ENCODE measurements at places on chromosomes 16 and 17.

- peak; percentile 75 for DNase-seq
Measured at GRCh38 chr17:40317345-40317873, 8.4 kb downstream of the RARA start.

DNA sequence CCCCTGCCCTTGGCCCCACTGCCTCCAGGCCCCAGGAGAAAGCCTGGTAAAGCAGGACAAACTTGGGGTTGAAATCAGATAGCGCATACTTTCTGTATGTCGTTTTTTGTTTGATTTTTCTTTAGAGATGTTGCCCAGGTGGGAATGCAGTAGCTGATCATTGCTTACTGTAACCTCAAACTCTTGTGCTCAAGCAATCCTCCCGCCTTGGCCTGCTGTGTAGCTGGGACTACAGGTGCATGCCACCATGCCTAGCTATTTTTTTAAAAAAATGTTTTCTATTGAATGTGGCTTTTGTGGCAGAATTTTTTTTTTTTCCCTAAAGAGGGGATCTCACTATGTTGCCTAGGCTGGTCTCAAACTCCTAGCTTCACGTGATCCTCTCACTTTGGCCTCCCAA is 11.1 kb upstream of the CCL5 start:
- no peak for DNase-seq

- DNase-seq, result no peak
Measured at GRCh38 chr17:40633871-40634270, 13.7 kb downstream of the SMARCE1 start.

- no peak for DNase-seq
Measured at GRCh38 chr17:53912117-53912516, 89.4 kb downstream of the KIF2B start.

- DNase-seq, result no peak
Measured at GRCh38 chr16:24815021-24815420, 30.7 kb upstream of the SLC5A11 start.

DNA sequence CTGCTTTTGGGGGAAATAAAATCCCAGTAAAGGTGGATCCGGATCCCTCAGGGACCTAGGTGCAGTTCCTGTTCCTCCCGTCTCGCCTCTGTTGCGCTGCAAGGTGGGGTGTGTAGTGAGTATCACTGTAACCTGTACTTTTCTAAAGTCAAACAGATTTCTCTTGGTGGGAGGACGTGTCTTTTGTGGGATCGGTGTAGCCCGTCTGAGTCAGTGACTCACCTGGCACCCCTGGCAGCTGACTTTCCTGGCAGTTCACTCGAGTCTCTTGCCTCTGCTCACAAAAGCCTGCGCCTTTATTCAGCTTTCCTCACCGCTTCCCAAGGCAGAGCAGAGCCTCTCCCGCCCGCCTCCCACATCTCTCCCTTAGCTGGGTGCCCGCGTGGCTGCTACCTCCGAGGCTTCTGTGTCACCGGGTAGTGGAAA is 85.7 kb downstream of the CMIP start:
- DNase-seq, result peak; percentile 45

DNA sequence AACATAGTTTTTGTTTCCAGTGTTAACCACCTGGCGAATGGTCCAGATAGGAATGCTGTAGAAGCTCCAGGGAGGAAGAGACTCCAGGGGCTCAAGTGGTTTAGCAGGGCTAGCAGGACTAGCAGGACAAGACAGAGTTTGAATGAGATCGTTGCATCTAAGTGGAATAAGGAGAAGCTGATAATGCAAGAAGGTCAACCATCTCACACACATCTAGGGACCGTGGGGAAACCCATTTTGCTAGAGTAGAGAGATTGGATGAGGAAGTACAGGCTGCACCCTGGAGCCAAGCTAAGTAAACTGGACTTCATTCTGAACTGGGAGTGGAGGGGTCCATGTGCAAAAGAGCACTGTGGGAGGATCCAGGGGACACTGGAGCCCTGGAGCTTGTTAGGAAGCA is 86.1 kb upstream of the HSBP1 start:
- no peak for DNase-seq

Data from astrocyte of the hippocampus (primary cell).